ENCODE measurements at places on chromosomes 11 and 22.
A peak's percentile ranks its signal among the peaks of the same experiment; 100 is the strongest.

GRCh38 chr11:9182180-9182871 lies 82.8 kb downstream of the DENND5A start:
- DNase-seq: no peak

GRCh38 chr22:41935015-41935351 lies 8.4 kb upstream of the TNFRSF13C start:
- DNase-seq: peak; percentile 42

- no peak for DNase-seq
Measured at GRCh38 chr11:2989006-2989405, 3.1 kb downstream of the NAP1L4 start.

GRCh38 chr11:59559886-59560285 lies 48.5 kb downstream of the OR4D9 start:
- no peak for DNase-seq

DNA sequence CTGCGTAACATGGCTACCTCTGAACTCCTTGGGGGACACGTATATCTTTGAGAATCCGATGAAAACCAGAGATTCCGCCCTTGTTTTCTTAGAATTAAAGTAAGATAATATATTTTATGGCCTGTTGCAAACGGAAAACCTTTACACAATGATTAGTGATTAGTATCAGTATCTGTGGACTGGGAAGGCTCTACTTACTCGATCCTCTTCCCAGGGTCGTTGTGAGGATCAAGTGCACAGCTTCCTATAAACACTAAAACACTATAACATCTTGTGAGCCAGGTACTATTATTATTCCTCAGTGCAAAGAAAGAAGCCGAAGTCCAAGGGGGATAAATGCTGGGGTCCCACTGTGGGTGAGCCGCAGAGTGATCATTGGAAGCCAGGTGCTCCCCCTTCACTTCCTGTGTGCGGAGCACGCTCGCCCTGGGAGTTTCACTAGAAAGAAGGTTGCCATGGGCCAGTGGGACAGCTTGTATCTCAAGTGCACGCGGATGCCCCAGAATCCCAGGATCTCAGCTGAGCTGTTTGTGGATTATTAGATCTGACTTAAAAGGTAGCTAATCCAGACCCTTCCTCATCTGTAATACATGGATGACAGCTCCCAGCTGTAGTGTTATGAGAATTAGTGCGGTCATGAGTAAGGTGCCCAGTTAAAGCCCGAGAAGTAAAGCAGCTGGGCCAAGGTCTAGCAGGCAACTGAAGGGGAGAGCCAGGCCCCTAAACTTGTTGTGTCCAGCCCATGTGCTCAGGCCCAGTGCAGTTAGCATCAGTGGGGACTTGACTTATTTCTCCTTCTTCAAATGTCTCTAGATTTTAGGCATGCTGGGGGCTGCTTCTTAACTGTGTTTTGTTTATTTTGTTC lies 839 bp downstream of the CBY1 start:
- DNase-seq: no peak

DNA sequence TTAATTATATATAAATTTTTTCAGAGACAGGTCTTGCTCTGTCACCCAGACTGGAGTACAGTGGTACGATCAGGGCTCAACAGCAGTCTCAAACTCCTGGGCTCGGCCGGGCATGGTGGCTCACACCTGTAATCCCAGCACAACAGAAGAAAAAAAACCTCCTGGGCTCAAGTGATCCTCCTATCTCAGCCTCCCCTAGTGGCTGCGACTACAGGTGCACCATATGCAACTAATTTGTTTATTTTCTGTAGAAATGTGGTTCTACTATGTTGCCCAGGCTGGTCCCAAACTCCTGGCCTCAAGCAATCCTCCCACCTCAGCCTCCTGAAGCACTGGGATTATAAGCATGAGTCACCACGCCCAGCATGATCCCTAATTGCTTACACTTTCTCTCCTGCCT lies 56.1 kb upstream of the SLC35C1 start:
- no peak for DNase-seq

DNA sequence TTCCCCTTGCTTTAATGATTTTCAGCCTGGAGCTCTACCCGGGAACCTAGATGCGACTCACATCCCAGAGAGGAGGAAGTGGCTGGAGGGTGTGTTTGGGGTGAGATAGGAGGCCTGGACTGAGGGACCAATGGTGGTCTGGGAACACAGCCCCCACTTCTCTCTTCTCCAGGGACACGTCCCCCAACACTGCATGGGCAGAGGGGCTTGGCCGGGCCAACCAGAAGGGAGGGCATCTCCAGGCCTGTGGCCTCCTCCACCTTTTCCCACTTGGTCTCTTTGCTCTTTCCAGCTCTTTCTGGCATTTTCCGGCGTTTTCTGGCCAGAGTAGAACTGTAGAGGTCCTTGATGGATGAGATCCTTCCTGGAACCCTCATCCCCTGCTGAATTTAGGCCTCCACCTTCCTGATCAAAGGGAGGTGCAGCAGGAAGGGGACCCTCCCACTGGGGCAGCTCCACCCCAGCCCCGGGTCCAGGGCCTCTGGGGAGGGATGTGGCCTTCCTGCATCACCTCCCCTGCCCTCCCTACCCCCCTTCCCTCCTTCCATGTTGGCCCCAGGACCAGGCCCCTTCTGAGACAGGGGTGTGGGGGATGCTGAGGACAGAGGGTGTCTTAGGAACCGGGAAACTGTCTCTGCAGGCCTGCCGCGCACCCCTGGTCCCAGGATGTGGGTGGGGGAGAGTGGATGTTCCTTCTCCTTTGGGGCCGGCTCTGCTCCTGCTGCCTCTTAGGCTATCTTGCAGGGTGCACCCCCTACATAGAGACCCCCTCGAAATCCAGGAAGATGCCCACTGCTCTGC lies 24.4 kb downstream of the MRGPRG start:
- DNase-seq: no peak

DNA sequence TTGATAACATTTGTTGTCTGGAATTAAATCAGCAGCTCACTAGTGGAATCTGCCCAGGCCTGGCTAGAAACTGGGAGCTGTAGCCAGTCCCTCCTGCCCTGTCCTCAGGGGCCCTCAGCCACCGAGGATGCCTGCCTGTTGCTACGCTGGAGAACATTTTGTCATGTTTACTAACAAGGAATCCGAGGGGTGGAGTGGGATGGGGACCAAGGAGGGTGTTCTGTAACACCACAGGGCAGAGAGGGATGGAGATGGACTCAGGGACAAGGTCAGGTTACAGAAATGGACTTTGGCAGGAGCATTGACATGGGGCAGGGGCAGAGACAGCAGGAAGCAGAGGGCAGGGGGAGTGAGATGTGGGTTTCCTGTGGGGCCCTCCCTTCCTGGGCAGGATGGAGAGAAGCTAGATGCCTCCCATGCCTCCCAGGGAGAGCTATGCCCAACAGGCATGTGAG lies 45.8 kb upstream of the AMPD3 start:
- no peak for DNase-seq

- DNase-seq: peak; percentile 70
Measured at GRCh38 chr11:63023841-63024648, 8.4 kb upstream of the SLC22A8 start.

DNA sequence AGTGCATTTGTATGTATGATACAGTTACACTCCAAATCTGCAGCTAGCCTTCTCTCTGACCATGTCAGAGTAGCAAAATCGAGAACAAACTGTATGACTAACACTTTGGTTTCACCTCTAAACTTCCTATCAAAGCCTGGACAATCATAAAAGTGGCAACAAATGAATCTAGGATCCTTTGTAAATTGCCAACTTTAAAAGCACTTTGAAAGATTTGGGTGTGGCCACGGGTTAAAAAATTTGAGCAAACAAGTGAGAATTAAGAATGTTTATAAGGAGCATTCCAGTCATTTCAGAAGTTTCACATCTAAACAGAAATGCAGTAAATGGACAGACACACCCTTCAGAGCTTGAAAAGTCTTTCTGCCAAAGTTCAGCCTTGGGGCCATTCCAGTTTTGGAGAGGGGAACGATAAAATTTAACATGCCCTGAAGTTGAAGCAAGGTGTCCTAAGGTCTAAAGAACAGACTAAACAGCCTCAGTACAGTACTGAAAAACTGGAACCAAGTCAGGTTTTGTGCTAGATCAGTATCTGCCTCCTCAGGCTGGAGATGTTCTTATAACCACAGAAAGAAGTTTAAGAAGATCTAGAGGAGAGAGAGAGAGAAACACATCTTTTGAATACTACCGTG lies 181.9 kb upstream of the BDNF start:
- no peak for DNase-seq

DNA sequence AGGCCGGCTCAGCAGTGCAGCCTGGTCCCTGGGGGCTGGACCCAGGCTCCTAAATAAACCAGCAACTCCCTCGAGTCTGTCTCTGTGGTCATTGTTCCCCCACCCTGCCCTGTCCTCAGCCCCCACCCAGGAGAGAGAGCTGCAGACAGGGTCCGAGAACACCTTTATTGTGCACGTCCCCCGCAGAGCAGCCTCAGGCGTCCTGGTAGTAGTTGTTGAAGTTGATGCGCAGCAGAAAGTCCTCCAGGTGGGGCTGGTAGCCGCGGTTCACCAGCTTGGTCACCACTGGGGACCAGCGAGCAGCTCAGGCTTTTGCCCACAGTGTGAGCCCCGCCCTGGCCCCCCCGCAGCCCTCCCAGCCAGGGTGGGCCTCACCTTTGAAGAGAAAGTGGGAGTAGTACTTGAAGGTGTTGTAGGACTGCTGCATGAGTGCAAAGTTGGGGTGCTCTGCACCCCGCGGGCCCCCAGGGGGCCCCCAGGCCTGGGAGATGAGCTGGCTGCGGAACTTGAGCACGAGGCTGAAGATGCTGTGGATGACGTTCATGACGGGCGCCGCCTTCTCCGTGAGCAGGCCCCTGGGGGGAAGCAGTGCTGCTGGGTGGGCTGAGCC lies 16.8 kb downstream of the SELENOO start:
- DNase-seq: no peak

- no peak for DNase-seq
Measured at GRCh38 chr22:46964773-46965550, 202.5 kb downstream of the TBC1D22A start.

DNA sequence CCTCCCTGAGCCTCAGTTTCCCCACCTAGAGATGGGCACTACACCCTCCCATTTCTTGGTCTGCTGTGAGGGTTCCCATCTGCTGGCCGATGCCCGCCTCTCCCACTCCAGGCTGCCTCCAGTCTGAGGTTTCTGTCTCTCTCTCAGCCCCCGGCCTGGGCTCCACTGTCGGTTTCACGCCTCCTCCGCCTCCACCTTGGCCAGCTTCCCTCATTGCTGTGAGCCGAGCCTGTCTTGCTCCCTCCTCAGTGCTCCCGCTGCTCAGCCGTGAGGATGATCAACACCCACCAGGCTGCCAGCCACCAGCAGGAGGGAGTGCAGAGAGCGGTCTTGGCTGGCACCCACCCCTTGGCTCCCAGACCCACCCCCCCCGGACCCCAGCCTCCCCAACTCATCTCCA lies 61.0 kb downstream of the CYTH4 start:
- DNase-seq: no peak

DNA sequence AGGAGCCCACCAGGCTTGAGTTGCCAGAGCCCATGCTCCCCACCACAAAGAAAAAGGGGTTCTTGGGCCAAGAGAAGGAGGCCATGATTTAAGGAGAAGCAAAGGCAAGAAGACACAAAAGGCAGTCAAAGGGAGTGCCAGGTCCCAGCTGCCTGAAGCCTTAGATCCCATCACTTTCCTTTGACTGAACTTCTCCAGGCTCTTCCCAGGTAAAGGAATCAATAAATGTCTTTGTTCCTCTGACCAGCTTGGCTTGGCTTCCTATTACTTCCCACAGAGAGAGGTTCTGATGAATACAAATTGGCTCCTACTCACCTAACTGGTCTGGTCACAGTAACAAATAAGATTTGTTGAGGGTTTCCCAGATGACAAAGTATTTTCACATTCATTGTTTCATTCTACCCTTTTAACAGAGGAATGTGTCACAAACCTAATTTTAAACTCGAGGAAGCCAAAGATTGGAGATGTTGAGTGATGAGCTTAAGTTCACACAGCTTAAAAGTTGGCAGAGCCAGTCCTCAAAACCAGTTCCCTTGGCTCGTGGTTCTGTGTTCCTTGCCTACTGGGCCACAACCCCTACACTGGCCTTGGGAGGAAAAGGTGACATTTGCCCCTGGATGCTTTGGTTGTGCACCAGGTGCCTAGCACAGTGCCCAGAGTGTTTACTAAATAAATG lies 96.4 kb upstream of the SESN3 start:
- no peak for DNase-seq

DNA sequence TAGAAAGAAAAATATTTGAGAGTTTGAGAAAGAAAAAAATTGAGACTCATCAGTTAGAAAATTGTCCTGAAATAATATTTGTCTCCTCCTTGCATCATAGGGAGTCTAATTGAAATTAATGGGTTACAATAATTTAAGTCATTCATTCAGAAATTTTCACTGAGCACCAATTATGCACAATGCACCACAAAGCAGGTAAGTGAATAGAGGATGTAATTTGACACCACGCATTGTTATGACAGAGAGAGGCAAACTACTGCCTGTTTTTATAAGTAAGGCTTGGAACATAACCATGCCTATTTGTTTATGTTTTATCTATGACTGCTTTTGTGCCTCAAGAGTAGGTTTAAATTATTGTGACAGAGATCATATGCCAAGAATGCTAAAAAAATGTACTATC lies 537.9 kb upstream of the FAT3 start:
- no peak for DNase-seq

- DNase-seq: no peak
Measured at GRCh38 chr22:22706253-22706915, 62.0 kb downstream of the GGTLC2 start.

DNA sequence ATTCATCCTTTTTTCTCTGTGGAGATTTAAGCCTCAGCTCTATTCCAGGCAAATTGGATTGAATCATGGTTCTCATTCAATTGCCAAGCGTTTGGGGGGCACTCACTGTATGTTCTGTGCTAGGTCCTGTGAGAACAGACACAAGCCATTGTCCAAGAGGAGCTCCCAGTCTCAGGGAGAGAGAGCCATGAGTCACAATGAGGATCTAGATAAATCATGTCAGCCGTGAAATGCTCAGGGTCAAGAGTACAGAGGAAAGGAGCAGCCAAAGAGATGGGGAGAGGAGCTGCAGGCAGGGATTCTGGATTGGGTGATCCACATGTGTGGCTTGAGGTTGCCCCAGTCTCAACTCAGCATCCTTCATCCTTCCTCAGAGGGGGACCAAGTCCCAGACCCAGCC lies 93.6 kb downstream of the FEZ1 start:
- DNase-seq: no peak

- no peak for DNase-seq
Measured at GRCh38 chr22:37855462-37855861, 6.2 kb downstream of the EIF3L start.

DNA sequence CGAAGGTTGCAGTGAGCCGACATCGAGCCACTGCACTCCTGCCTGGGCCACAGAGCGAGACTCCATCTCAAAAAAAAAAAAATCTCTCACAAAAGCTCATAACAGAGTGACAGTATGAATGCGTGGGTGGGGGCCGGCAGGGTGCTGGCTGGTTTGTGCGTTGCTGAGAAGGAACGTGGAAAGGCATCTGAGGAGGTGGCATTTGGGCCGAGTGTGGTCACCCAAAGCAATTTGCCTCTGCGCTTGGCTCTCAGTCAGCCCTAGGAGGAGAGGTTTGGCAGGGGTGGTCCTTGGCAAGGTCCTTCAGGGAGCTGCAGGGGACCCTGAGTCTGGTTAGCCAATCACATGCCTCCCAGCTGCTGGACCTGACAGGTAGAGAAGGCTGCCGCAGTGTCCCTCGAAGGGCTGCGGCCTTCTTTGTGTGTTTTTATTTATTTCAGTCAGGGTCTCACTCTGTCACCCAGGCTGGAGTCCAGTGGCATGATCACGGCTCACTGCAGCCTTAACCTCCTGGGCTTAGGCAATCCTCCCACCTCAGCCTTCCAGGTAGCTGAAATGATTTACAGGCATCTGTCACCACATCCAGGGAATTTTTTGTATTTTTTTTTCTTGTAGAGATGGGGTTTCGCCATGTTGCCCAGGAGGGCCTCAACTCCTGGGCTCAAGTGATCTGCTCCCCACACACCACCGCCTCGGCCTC lies 23.5 kb upstream of the OSBPL5 start:
- no peak for DNase-seq

GRCh38 chr11:76728227-76728626 lies 54.9 kb upstream of the TSKU start:
- no peak for DNase-seq
